ENCODE measurements at places on chromosomes 6 and 20.

- no peak for DNase-seq
Observed at GRCh38 chr6:40727271-40727670, 140.1 kb upstream of the LRFN2 start.

GRCh38 chr20:49393803-49394202 lies 88.7 kb downstream of the KCNB1 start:
- no peak for DNase-seq

DNA sequence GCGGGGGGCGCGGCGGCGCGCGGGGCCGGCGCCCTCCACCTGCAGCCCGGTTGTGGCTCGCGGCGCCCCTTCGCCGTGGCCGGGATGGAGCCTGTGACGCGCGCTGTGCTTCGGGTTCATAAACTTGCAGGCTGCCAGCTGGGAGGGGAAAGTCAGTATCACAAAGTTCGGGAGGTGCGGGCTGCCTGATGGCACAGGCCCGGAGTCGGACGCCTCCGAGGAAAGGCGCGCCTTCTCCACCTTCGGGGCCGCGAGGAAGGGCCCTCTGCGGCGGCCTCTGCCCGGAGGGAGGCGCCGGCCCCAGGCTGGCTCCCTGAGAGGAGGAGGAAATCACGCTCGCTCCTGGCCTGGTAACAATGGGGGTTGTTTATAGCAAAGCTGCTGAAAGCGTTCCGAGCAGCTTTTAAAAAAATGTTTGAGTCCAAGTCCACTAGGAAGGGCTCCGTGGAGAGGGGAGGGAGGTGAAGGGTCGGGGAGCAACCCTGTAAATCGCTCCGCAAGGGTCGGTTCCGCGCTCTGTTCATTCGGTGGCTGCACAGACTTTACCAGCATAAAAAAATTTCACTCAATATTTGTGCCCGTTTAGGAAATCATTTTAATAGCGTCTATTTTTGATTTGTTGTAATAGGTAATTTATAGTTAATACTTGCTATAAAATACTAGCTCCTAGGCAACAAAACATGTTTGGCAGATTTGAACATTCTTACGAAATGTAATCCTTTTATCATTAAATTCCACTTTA lies 1.0 kb downstream of the AFDN start:
- peak; percentile 27 for DNase-seq

DNA sequence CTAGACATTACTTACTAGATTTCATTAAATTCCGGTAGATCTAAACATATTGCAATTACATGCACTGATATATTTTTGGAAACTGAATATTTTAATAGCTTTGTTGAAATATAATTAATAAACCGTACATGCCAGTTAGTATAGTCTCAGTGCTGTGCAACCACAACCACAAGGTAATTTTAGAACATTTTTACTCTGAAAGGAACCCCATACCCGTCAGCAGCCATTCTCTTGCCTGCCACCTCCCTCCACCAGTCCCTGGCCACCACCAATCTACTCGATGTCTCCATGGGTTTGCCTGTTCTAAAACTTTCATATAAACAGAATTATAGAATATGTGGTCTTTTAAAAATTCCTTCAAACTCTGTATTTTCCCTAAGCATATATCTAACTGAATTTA lies 293.9 kb downstream of the THBS2 start:
- DNase-seq = no peak

GRCh38 chr20:24633026-24633425 lies 163.6 kb downstream of the SYNDIG1 start:
- no peak for DNase-seq

- no peak for DNase-seq
Observed at GRCh38 chr6:56499095-56499494, 143.6 kb downstream of the DST start.

GRCh38 chr20:2840138-2840966 lies at the start of the genes PCED1A and VPS16:
Gene PCED1A (minus strand): TSS chr20:2840655. CDS start chr20:2839912, 743 bp downstream.
Gene VPS16 (plus strand): TSS chr20:2840745. CDS start chr20:2840775, 30 bp downstream.
- DNase-seq = peak; percentile 91

GRCh38 chr6:105282631-105283585 lies 103.1 kb upstream of the POPDC3 start:
- DNase-seq = no peak

GRCh38 chr6:127475135-127475822 lies 16.1 kb upstream of the KIAA0408 start:
- no peak for DNase-seq

DNA sequence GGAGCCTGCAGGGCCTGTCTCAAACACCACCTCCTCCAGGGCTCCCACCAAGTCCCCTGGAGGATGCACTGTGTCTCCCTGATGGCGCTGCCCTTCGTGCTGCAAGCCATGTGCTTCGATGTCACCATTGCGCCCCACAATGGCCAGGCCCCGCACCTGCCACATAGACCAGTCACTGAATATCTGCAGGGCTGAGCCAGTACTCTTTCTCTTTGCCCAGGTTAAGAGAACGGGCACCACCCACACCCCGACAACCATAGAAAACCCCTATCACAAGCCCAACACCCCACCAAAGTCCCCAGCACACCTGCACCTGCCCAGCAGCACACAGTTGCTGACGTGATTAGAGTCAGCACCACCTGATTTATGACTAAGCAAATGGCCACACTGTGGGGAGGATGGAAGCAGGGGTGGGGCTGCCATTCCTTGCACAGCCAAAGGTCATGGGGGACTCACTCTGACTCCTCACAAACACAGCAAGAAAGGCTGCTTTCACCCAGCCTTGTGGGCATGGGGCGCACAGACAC lies 104.3 kb downstream of the SLC23A2 start:
- DNase-seq = no peak

GRCh38 chr6:12010635-12011275 lies 1.4 kb upstream of the HIVEP1 start:
- DNase-seq = peak; percentile 33

DNA sequence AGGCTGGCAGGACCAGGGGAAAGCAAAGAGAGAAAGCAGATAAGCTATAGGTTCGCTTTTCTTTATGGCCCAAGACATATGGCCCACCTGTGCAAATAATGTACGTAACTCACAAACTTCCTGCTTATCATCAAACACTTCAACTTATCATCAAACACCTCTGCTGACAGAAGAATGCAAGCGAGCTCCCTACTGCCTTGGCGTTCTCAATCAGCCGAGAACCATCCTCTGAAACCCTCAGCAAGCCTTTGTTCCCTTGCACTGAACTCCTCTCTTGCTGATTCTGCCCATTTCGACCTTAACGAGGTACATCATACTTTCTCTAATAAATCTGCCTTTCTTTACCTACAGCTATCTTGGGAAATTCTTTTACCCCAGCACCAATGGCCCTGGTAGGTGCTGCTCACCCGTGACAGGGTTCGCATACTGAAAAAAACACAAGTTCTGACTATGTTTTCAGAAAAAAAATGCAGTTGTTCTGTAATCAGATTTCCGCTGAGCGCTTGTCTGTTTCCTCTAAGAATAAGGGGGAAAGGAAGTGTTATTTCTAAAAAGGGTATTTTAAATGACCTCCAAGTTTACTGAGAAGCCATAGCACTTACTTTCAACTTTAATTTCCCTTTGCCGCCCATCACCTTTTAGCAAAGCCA lies 28.3 kb downstream of the SERPINB6 start:
- no peak for DNase-seq

DNA sequence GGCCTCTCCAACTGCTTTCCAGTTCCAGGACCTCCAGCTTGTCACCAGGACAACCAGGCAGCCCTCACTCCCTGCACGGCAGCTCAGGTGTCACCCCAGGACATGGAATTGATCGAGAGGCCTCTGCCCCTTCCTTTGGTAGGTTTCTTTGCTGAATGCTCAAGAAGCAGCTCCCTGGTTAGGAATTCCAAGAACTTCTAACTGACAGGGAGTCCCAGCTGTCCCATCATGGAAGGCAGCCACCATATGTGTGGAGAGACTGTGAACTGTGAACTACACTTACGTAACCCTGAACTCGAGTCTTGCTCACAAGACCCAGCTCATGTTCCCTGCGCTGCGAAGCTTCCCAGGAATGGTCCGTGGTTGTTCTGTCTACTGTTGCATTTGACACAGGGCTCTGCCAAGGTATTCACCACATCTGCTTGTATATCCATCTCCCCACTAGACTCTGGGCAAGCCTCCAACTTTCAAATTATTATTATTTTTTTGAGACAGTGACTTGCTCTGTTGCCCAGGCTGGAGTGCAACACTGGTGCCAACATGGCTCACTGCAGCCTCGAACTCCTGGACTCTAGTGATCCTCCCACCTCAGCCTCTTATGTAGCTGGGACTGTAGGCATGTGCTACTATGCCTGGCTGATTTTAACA lies 35.7 kb downstream of the MGME1 start:
- DNase-seq = no peak

GRCh38 chr6:112522587-112522986 lies 175.5 kb downstream of the RFPL4B start:
- no peak for DNase-seq

- no peak for DNase-seq
Observed at GRCh38 chr6:44332585-44332984, 9.9 kb upstream of the SPATS1 start.

DNA sequence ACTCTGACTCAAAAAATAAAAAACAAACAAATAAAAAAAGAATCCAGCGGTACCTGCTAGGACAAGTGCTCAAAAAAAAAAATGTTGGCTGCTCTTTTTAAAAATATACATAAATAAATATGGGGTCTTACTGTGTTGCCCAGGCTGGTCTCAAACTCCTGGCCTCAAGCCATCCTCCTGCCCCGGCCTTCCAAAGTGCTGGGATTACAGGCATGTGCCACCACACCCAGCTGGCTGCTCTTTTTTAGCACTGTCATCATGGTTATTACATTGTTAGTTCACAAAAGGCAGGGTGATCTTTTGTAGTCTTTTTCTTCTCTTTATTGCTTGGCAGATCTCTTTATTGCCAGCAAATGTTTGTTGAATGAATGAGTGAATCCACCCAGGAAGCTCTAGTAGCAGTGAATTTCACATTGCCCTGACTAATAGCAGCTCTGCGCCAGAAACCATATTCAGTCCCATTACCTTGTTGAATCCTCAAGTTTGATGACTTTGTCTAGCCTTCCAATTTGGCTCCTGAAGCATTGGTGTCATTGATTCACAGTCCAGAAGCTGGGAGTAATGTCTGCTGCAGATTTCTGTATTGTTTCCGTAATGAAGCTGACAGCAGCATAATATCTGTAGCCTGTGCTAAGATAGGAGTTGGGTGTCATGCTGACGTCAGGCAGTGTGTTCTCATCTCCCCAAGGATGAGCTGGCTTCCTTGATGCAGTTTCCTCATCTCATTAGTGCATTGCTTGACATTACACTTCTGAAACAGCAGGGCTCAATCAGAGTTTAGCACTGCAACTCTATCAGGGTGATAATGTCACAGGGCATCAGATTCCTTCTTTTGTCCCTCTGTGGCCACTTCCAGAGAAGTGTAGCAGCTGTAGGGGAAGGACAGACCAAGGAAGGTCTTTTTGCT lies 84.9 kb upstream of the TGM3 start:
- no peak for DNase-seq

- no peak for DNase-seq
Observed at GRCh38 chr6:39075010-39075686, 26.6 kb downstream of the GLP1R start.

GRCh38 chr6:7825986-7826385 lies 84.6 kb downstream of the TXNDC5 start:
- no peak for DNase-seq

DNA sequence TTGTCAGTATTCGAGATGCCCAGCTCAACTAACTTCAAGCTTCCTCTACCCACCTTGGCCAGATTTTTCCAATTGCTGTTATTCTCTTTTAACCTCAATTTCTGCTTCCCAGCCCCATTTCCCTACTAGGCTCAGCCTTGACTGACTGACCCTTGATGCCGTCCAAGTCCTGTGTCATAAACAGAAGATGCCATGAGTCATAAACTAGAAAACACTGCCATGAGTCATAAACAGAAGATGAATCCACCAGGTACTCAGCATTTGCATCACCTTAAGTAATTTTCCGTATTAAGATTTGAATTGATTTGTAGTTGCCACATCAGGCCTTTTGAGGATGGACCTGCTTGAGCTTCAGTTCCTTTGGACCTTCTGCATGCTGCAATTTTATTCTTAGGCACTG lies 123.8 kb downstream of the FAM83B start:
- DNase-seq = no peak

DNA sequence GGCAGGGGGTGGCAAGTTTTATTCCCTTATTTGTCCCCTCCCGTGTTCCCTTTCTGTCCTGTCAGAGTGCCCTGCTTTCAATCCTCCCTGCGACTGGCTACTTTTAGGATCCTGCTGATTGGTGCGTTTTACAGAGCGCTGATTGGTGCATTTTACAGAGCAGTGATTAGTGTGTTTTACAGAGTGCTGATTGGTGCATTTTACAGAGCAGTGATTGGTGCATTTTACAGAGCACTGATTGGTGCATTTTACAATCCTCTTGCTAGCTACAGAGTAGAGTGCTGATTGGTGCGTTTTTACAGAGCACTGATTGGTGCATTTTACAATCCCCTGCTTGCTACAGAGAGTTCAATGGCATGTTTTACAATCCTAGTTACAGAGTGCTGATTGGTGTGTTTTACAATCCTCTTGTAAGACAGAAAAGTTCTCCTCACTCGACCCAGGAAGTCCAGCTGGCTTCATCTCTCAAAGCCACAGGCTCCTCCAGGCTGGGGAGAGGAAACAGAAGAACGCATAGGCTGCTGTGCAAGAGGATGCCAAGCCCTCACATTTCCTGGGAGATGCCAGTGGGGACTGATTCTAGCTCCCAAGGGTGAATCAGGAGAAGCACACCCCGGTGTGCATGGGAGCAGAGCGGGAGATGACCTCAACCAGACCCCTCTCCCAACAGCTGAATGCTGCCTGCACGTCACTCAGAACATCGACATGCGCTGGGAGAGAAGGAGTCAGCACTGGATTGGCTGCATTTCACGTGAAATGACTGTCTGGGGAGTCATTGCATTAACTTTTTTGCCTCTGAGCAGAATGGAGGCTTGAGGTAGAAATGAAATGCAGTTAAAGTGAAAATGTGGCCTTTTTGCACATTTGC lies 48.3 kb upstream of the SLC22A23 start:
- DNase-seq = no peak

GRCh38 chr20:4304601-4305000 lies 289.2 kb upstream of the RNF24 start:
- DNase-seq = no peak

DNA sequence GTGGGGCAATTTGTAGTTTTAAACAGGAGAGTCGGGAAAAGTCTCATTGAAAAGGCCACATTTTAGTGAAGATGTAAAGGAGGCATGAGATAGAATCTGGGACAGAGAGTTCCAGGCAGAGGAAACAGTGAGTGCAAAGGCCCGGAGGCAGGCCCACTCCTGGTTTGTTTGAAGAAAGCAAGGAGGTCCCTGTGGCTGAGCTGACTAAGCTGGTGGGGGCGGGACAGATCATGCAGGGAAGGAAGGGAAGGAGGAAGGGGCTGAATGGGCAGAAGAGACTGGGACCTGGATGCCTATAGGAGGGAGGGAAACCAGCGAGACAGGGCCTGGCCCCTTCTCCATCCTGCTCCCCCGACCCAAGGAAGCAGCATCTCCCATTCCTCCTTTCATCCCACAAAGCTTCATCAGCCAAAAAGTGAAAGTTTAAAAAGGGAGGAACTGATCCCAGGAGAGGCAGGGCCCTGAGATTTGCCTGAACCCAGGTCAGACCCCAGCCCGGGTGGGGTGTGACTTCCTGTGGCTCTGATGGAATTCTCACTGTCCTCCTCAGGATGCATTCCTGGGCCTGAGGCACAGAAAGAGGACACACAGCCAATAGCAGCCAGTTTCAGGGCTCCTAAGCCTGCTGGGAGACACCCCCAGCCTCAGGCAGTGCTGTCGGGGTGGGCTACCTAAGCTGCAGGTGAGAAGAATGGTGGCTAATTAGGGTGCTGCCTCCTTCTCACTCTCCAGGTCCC lies 54.2 kb upstream of the SIRPA start:
- no peak for DNase-seq

- DNase-seq = no peak
Observed at GRCh38 chr20:57263801-57264792, 2.3 kb downstream of the BMP7 start.

Measured in stimulated activated CD4-positive, alpha-beta T cell treated with anti-CD3 and anti-CD28 coated beads, Interleukin-4, amount 100 ng/mL, for 1 hour (primary cell).